NCI-H2081 treated with DMSO at 0.1 percent for 48 hours (cell line): ENCODE measurements at places on chromosomes 3 and 15.
A peak's percentile ranks its signal among the peaks of the same experiment; 100 is the strongest.

GRCh38 chr15:45205192-45205591, 17.4 kb upstream of the SHF start:
- DNase-seq, result peak; percentile 27

DNA sequence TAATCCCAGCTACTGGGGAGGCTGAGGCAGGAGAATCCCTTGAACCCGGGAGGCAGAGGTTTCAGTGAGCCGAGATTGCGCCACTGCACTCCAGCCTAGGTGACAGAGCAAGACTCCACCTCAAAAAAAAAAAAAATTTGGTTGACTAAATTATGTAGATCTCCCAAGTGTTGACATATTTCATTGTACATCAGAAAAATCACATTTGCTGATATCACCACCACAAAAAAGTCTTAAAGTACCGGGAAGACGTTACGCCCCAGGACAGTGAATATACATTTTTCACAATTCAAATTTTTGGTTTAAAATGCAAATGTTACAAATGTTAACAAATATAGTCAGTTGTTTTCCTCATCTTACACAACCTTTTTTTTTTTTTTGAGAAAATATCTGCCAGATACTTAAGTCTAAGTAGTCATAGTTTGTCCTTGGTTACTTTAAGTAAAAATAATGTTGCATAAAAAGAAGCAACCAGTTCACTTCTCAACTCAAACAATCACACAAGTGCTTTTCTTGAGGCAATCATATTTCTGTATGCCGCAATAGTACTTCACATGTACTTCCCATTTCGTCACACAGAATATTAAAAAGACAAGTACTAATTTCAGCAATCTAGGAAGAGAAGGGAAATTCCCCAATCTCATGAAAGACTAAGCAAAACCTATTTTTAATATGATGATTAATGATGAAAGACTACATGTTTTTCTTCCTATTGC, 41.0 kb upstream of the TCF12 start:
- DNase-seq, result no peak

DNA sequence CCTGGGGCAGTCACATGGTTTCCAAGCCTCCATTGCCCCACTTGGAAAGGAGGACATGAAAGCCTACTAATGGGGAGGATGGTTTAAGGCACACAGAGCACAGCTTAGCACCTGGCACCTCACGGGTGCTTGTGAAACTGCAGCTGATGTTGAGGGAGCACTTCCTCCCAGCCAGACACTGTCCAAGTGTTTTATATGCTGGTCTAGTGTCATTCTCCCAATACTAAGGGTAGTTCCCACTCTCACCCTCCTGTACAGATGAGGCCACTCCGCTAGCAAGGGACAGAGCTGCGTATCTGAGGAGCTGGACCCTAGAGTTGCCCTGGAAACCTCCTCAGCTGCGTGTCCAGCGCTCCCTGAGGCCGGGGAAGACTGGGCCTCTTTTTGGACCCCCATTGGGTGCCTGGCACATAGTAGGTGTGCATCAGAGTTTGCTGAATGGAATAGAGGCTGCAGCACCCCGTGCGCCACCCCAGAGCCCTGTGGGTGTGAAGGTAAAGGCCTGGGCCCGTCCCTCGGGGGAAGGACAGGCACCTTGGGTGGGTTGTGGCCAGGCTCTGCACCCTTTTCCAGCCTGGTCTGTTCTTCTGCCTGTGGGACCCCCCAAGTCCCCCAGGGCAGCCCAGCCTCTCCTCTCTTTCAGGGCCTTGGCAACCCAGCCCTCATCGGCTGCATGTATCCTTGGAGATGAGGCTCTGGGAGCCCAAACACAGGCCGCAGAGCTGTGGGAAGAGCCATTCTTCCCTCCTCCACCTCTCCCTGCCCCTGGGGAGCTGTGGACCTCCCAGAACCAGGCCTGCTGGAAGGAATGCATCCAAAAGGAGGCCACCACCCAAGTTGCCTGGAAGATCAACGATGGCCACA, 31.3 kb downstream of the DNASE1L3 start:
- DNase-seq, result no peak

GRCh38 chr15:45186771-45187577, 792 bp downstream of the SHF start:
- no peak for DNase-seq
